ENCODE measurements at places on chromosomes 12 and 14. TPM values are rescaled to one million over a fixed set of nuclear protein-coding genes. Genes with fewer than 3 reads are reported as not detected.

The SERPINA10 gene
- not detected for total RNA-seq

The NTN4 gene
- total RNA-seq, result not detected

The ANO2 gene
- 0.71 TPM for total RNA-seq

The KCNA1 gene
- total RNA-seq, result not detected

The TAS2R14 gene
- total RNA-seq, result 1.6 TPM

The NOVA1 gene
- total RNA-seq, result 2.2 TPM

DNA sequence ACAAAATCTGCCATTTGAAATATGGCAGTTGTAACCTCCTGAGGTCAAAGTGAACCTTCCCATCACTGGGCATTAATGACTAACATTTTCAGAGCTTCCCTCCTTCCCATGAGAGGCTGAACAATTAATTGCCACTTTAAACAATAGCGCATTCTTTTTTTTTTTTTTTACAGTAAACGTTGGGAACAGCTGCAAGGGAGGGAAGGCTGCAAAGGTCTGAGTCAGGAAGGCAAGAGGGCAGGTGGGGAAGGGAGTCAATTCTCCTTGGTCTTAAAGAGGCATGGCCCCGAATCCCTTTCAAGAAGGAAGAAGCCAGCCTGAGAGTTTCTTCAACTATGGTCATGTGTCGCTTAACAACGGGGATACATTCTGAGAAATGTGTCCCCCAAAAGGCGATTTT, 41.0 kb upstream of the PLEKHG3 start:
- no peak for DNase-seq

DNA sequence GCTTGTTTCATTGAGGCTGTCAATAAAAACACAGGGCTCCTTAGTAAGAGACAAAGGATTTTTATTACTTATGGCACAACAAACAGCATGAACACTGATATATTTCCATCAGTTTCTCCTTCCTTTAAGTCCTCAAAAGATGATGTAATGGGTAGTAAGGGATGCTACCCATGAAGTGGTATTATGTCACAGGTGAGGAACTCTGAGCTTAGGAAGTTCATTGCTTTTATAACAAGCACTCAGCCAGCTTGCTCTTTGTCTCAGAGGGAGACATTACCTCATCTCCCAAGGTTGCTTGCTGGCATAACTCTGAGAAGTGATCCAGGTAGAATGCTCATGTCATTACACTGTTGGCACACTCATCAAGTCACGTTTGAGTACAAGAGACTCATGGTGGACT, 287.0 kb upstream of the OR4E1 start:
- DNase-seq, result no peak

GRCh38 chr12:130961921-130962451, 8.3 kb downstream of the ADGRD1 start:
- DNase-seq, result no peak

GRCh38 chr14:49861699-49862088, 9.1 kb upstream of the NEMF start:
- peak; percentile 70 for DNase-seq

GRCh38 chr12:107511292-107511691, 174.3 kb upstream of the PWP1 start:
- DNase-seq, result no peak

- DNase-seq, result no peak
Measured at GRCh38 chr14:22905627-22906026, 13.3 kb downstream of the RBM23 start.

GRCh38 chr12:120466560-120467315, 2.8 kb downstream of the SRSF9 start:
- peak; percentile 75 for DNase-seq

DNA sequence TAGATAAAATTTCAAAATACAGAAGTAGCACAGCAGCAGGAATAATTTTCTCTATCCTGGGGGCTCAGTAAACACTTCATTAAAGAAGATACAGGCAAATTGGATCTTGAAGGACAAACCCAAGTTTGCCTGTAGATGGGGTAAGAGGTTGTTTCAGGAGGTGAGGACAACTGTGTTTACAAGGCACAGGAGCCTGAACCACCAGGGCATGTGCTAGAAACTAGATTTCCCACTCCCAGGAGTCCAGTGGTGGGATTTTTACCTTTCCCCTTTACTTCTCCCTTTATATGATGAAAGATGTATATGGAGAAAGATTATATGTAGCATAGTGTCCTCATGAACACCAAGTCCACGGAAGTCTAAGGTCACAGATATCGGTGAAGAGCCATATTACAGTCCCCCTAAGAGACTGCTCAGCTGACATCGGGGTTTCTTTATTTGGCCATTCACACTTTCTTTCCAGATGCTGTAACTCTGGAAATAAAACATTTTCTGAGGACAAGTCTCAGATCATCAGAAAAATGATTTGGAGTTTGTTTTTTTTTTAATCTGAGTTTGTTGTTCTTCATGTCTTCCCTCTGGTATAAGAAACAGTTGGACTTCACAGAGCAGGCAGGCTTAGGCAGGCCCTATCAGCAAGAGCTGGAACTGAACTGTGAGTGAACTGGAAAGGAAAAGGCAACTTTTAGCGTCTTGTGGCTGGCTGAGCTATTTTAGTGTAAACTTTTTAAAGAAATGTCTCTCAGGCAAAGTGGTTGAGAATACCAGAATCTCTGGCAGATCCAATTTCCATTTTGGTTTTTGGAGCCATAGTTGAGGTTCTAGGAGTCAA, 8.0 kb upstream of the EVL start:
- peak; percentile 57 for DNase-seq

DNA sequence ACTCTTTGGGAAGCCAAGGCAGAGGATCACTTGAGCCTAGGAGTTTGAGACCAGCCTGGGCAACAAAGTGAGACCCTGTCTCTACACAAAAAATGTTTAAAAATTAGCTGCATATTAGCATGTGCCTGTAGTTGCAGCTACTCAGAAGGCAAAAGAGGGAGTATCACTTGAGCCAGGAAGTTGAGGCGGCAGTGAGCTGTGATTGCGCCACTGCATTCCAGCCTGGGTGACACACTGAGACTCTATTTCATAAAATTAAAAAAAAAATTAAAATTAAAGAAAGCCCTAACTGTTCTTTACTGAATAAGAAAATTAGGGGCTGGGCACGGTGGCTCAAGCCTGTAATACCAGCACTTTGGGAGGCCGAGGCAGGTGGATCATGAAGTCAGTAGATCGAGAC, 27.0 kb downstream of the SENP1 start:
- DNase-seq, result no peak

Data from SK-MEL-5 (cell line).